Effector CD8-positive, alpha-beta T cell (primary cell): ENCODE measurements at places on chromosomes 4 and X.

DNA sequence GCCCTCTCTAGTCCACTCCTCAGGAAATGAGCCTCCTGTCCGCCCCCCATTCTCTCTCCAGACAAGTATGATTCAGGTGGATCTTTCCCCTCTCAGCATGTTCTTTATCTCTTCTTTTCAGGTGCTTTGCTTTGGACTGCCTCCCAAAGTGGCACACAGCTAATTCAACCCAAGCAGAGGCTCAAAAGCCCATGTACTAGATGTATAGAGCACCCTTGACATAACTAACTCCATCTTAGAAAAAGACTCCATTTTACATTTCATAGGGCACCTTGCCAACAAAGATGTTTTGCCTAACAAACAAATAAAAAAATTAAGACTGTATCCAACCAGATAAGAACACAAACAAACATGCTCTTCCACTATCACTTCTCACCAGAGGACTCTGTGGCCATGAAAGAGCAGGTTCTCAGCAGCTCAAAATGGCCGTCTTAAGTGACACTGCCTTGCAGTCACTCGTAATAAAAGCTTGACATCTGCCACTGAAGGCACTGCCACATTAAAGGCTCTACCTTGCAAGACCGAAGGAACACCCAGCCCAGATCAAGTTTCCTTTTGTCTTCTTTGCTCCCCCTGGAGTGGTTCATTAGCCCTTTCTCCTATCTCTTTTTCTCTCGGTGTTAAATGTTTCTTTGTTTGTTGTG, 84.9 kb upstream of the TAB3 start:
- DNase-seq, result no peak

DNA sequence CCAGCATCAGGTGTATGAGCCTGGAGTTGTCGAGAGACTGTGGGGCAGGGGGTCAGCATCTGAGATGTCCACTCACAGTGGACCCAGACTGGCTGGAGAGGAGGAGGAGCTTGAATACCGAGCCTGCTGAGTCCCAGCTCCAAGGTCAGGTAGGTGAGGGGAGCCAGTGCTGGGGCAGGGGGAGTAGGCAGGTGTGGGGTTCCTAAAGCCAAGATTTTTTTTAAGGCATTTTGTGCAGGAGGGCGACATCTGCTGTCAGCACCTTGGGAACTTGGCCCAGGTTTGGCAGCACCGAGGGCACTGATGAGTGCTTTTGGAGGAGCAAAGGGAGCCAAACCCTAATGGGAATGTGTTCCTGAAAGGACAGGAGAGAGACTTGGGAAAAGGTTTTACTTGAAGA, 64.2 kb upstream of the MSANTD1 start:
- no peak for DNase-seq

DNA sequence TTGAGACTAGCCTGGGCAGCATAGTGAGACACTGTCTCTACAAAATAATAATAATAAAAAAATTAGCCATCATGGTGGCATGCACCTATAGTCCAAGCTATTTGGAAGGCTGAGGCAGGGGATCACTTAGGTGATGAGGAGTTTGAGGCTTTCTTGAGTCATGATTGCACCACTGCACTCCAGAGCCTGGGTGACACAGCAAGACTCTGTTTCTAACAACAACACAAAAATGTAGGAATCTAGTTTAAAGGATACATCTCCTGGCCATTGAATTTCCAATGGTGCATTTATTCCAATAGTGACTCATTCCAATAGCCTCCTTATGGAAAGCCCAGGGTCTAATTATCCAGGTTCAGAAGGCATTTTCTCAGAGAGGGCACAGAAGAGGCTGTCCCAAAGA, 21.9 kb upstream of the HERC6 start:
- no peak for DNase-seq

- DNase-seq, result no peak
These were observed 102.5 kb downstream of the CPEB2 start for GRCh38 chr4:15104825-15105224.

DNA sequence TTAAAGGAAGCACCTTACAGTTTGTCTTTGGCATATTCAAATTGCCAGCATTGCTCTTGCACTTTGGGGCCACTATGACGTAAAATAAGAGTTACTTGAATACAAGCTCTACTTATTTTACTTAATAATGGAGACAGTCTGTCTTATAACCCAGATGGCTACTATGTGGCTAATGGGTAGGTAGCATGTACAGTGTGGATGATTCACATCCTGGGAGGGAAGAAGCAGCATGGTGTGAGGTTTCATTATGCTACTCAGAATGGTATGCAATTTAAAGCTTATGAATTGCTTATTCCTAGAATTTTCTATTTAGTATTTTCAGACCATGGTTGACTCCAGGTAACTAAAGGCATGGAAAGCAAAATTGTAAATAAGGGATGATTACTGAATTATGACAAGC, 761.8 kb upstream of the ATOH1 start:
- no peak for DNase-seq

DNA sequence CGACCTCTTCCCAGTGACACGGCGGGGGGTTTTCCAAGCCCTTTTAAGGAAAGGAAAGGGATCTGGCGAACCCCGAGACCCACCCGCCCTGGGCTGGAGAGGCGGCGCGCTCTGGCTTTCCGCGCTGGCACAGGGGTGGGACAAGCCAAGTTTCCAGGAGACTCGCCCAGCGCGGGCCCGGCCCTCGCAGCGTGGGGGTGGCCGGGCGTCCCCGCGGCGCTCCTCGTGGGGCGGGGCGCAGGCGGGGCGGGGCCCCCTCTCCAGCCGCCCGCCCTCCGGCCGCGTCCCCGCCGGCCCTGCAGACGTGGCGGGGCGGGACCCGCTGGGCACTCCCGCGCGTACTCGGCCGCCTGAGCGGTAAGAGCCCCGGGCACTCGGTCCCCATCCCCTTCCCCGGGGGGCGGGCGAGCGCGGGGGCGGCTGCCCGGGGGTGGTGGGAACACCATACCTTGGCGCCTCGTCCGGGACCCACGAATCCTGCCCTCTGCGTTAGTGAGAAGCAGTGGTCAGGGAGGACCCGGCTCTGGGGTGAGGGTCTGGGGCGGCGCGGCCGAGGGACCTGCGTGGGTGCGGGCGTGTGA, at the start of gene FAM114A1:
TSS of gene FAM114A1 (plus strand) at position 329 of the 581 bp plus-strand sequence. CDS start 10,273 bp downstream, outside the sequence.
- DNase-seq, result no peak

DNA sequence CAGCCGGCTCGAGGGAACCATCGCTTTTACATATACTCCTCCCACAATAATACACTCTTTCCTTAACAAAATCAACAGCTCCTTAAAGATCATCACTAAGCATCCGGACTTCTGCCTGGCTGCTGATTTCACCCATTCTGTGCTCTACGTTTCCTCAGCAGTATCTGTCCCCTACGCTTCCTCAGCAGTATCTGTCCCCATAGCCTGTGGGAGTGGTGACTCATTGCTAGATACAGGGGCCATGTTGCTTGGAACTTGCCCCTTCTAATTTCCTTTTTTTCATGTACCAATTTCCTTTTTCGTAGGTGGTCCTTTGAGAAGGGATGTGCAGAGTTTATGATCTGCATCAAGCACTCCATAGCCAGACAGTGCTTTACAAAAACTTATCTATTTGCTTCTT, 18.6 kb downstream of the MAP3K15 start:
- DNase-seq, result no peak

- DNase-seq, result no peak
These were observed 131.2 kb downstream of the HTR2C start for GRCh38 chrX:114715096-114715495.

- DNase-seq, result no peak
These were observed 36.0 kb upstream of the SORCS2 start for GRCh38 chr4:7156328-7156727.

DNA sequence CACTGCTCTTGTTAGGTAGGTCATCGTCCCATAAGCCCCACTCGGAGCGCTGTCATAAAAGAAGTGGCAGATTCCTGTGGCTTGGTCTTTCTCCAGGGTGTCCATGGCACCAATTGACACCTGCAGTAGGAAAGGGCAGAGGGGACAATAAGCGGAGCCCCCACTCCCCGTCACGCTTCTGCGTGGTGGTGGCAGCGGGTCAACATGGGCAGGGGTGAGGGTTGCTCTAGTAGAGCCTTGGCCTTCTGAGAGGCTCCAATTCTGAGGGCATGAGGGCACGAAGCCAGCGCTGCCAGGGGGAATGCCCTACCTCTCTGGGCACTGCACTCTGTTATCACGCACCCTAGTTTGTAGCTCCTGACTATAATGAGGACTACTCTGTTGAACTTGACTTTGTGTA, 90.4 kb downstream of the PHKA2 start:
- no peak for DNase-seq

- DNase-seq, result no peak
These were observed 1881.7 kb downstream of the ARAP2 start for GRCh38 chr4:34362654-34363053.

- DNase-seq, result no peak
These were observed 54.0 kb upstream of the PLAC1 start for GRCh38 chrX:134712272-134712671.

DNA sequence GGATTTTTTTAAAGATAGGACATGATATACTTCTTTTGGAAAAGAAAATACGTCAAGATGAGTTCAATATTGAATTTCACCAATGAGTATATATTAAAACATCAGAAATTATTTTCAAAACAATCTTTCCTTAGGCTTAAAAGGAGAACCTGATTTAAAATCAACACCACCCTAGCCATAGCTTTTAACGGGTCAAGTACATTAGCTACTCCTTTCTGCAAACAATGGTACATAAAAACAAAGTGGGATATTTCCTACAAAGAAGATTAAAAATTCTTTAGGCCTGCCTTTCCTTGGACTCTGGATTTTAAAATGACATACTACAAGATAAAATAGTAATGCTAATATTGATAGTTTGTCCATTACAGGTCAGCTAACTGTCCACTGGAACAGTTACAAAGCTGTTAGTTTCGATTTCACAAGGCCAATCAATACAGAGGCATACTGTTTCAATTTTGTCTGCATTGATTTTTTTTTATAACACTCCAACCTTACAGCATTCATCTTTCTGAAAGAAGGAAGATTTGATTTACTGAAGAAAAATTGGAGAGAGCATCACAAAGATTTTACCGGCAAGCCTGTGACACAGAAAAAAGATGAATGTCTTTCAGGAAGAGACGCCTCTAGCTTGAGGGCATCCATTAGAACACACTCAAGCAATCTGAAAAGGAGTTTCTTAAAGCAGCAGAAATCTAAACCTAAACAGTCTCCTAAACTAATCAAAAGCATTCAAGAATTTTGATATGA, 97.2 kb downstream of the MAB21L2 start:
- DNase-seq, result no peak

DNA sequence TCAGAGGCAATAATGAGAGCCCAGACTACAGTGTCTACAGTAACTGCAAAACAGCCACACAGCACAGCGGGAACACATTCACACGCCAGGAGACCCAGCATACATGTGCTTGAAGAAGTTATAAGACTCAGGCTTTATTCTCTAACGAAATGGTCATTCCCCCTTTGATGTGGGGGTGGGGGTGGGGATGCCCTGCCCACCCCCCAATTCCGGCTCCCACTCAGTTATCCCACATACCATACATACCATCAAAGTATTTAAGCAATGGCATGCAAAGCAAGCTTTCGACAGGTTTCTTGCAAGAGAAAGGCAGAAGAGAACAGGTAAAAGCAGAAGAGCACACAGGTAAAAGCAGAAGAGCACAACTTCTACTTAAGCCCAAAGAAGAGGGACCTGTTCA, 3.6 kb downstream of the MECP2 start:
- DNase-seq, result no peak

- DNase-seq, result no peak
These were observed 118.0 kb downstream of the SLC2A9 start for GRCh38 chr4:9903317-9903716.

DNA sequence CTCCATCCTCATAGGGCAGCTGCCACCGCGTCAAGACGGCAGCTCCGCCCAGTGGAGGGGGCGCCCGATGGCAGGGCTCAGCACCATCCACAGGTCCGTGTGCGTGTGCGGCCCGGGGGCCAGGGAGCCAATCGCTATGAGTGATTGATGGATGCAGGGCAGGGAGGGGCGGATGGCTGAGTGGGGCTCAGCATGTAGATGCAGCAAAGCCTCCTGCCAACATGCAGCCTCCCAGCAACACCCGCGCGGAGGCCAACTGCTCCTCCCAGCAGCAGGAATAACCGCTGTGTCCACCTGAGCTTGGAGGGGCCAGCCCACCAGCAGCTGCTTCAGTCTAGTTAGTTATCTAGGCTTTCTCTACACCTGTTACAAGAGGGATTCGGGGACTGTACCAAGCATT, 77.4 kb downstream of the MTMR1 start:
- DNase-seq, result no peak

DNA sequence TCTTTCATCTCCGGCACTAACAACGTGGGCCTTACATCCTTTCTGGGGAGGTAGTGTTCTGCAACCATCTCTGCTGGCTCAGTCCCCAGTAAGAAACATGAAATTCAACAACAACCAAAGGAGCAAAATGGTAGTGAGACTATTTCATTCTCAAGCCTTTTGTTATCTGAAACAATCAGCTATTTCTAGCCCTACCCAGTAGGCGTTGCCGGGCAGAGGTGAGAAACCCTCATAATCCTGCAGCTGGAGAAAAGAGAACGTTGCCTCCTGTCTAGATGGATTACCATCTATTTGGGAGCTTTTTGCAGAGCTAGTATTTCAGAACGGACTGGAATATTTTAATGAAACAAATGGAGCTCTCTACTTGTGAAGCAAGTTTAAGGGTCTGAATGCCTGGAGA, 66.4 kb upstream of the GPR174 start:
- no peak for DNase-seq

GRCh38 chrX:17814557-17814956, 46.5 kb downstream of the RAI2 start:
- DNase-seq, result no peak

- DNase-seq, result no peak
These were observed 1.3 kb downstream of the G3BP2 start for GRCh38 chr4:75671802-75672421.

DNA sequence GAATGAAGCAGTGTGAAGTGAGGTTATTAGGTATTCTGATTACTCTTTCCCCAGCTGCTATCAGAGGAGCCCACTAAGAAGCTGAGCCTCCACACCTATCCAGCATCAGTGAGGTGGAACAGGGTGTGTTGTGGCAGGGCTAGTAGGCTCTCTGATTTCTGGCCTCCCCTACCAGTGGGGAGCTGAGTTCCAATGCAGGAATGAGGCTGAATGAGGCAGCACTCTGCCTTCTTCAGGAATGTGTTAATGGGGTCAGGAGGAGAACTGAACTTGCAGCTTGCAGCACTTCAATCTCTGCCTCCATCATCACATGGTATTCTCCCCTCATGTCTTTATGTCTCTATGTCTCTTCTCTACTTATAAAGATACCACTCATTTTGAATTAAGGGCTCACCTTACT, 26.9 kb downstream of the SOX3 start:
- DNase-seq, result no peak
